ENCODE measurements at places on chromosomes 3 and 15.

DNA sequence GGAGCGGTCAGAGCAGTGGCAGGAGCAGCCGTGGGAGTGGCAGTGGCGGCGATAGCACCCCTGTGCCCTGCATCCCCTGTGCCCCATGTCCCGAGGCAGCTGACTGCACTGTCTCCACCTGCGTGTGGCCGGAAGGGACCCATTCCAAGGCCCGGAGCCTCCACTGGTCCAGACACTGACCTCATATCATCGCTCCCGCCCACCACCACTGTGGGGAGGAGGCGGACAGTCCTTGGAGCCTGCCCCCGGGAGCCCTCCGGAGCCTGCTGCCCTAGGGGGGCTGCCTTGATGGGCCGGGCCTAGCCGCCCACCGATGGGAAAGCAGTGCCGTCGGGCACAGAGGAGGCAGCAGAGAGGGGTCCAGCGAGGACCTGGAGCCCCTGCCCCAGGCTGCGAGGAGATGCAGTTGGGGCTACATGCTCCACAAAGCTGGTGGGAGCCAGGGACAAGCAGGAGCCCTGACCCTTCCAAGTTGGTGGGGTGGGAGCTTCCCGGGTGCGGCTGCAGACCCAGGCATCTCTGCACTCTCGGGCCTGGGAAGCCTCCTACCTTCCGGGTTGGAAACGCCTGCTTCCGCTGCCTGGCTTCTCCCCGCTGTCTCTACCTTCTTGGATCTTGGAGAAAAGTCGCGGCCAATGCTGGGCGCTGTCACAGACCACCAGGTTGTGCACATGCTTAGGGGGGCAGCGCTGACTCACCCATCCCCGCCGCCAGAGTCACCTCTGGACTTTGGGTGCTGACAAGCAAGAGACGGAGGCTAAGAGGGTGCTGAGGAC, 283.2 kb upstream of the ROBO1 start:
- DNase-seq: no peak

GRCh38 chr3:150756491-150757059, 6.4 kb downstream of the SIAH2 start:
- DNase-seq: no peak

- DNase-seq: no peak
These were observed 15.4 kb downstream of the ZSCAN2 start for GRCh38 chr15:84616235-84616634.

DNA sequence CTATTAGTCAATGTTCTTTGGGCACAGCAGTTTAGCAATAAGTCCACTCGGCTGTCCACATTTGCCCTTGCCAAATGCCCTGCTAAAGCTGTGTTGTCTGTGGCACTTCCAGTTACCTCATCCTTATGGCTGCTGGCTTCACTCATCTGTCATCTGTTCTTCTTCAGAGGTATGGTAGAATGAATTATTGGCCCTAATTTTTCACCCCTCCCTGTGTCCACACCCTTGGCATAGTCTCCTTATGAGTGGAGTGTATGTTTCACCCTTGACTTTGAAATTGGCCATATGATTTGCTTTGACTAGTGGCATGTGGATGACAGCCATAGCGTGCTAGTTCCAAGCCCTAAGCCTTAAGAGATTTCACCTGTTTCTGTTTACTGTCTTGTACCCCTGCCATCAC, 72.1 kb upstream of the EPHB1 start:
- no peak for DNase-seq

GRCh38 chr3:114504941-114505628, 211.3 kb downstream of the TIGIT start:
- no peak for DNase-seq

GRCh38 chr15:91231703-91232102, 131.6 kb downstream of the SV2B start:
- no peak for DNase-seq

- no peak for DNase-seq
These were observed 183.5 kb downstream of the TBL1XR1 start for GRCh38 chr3:177013681-177014280.

- DNase-seq: no peak
These were observed 104.4 kb downstream of the RBMS3 start for GRCh38 chr3:29385046-29385830.

GRCh38 chr3:8743021-8743601, 9.5 kb downstream of the CAV3 start:
- DNase-seq: no peak

DNA sequence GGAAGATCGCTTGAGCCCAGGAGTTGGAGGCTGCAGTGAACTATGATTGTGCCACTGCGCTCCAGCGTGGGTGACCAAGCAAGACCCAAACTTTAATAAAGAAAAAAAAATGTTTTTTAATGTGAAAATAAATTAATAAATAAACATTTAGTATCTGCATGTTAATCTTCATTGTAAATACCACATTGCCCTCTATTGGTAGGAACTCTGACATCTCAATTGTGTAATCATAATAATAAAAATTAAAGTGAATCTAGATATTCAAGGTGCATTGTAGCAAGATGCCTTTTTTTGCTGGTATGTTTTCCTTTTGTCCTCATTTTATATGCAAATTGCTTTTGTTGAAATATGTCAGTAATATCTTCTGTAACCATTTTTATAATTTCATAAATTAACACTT, 95.0 kb upstream of the LIMD1 start:
- no peak for DNase-seq

All from renal cortex interstitium (tissue), 15 donors.